ENCODE measurements at places on chromosomes 6 and 20.

DNA sequence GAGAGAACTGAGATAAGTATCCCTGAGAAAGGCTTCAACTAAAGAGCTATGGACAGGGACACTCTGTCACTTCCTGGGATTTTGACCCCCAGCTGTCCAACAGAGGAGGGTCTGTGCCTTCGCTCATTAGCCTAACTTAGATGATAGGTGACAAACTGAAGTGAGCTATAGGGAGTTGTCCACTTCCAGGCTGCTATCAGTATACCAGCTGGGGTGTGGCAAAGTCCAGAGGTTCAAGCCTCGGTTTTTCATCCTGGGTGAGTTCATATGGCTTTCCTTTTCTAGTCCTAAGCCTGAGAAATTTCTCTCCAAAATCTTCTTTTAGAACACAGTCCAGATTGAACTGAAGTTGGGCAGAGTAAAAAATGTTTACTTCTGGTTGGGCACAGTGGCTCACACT lies 5.9 kb upstream of the PAQR8 start:
- DNase-seq = no peak

DNA sequence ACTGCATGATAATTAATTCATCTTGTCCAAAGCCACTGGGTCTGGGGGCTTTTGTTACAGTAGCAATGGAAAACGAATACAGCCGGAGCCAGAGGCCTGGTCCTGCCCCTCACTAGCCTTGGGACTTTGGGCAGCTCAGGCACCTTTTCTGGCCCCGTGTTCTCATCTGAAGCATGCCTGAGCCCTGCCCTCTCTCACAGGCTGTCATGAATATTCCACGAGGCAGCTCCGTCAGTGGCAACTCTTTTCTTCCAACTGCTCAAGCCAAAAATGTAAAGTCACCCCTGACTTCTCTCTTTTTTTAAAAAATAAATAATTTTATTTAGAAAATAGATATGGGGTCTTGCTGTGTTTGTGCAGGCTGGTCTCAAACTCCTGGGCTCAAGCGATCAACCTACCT lies 5.3 kb downstream of the BNIP5 start:
- DNase-seq = no peak

DNA sequence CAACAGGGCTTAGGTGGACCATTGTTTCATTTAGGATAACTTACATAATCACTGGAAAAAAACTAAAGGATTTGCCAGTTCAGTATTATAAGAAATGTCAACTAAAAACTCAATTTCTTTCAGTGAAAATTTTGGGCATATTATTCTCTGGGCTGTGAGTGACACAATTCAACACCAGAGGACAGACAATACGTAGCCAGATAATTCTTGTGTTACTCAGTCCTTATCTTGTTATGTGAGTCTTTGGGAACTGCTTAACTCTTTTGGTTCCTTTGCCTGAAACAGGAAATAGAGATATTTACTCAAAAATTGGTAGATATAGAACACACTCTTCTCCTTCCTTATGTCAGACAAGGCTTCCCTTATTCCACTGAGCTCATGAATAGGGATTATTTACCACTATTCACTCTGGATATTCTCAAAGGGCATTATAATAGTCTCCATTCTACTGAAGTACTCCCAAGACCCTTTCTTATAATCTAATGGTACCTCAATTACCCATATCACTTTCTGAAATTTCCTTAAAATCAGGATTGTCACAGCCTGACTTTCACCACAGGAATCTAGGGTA lies 4.9 kb upstream of the BEND6 start:
- no peak for DNase-seq

DNA sequence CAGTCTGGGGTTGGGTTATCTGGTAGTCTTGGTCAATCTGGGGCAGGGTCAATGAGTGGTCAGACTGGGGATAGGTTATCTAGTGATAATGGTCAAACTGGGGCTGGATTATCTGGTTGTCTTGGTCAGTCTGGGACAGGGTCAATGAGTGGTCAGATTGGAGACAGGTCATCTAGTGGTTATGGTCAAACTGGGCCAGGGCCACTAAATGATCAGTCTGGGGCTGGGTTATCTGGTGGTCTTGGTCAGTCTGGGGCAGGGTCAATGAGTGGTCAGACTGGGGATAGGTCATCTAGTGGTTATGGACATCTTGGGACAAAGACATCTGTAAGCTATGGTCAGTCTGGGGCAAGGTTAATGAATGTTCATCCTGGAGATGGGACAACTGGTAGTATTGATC lies 28.5 kb upstream of the BPIFA2 start:
- no peak for DNase-seq

GRCh38 chr6:11606332-11606731 lies 68.8 kb downstream of the TMEM170B start:
- no peak for DNase-seq

- DNase-seq = no peak
These were observed 29.3 kb upstream of the KAT14 start for GRCh38 chr20:18108326-18108725.

- DNase-seq = no peak
These were observed 140.1 kb upstream of the BTBD3 start for GRCh38 chr20:11777387-11778205.

DNA sequence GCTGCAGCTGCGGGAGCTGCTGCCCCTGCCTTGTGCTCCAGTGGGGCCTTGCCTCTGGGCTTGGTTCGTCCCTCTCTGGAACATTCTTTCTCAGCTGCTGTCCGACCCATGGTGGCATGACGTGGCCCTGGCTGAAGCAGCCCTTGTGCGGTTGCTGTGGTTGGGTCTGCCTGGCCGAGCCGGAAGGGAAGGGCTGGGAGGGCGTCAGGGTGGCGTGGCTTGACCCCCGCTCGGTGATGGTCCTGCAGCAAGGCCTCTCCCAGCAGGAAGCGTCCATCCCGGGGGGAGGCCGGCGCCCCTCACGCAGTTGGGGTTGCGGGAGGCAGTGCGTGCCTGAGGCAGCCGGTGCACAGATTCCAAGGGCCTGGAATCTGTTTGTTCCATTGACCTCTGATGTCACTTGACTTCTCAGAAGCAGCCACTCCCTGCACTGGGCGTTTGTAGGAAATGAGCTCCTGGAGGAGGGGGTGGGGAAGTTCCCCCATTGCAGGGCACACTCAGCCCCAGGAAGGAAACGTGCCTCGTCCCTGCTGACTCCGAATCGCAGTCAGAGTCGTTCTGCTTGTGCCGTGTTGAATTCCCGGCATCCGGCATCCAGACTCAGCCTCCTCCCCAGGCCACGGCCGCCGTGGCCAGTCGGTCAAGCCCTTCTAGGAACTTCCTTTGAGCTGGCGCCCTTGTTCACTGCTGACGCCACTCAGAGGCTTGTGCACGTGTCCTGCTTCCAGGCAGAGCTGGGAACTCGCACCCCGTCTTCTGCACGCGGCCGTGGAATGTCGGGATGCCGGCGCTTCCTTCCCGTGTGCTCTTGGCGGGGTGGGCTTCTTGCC lies 9.7 kb upstream of the TNFRSF6B start:
- DNase-seq = no peak

GRCh38 chr6:169095153-169095552 lies 158.5 kb downstream of the THBS2 start:
- DNase-seq = no peak

- DNase-seq = no peak
These were observed 18.4 kb upstream of the BEND6 start for GRCh38 chr6:56936466-56936865.

GRCh38 chr20:48325656-48326433 lies 502.0 kb downstream of the PREX1 start:
- DNase-seq = no peak

DNA sequence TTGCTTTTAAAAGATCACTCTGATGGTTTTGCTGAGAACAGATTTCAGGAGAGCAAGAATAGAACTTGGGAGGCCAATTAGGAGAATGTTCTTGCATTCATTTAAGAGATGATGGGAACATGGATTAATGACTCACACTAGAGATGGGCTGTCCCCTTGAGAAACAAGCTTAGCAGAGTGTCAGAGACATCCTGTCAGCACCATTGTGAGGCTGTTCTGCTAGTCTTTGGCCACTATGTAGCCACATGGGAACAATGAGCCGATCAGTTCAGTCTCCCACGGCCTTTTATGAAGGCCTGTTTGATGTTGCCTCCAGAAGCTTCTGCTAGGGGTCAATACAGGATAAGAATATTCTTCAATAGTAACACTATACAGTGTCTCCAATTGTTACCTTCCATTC lies 113.0 kb upstream of the EYA4 start:
- DNase-seq = no peak

DNA sequence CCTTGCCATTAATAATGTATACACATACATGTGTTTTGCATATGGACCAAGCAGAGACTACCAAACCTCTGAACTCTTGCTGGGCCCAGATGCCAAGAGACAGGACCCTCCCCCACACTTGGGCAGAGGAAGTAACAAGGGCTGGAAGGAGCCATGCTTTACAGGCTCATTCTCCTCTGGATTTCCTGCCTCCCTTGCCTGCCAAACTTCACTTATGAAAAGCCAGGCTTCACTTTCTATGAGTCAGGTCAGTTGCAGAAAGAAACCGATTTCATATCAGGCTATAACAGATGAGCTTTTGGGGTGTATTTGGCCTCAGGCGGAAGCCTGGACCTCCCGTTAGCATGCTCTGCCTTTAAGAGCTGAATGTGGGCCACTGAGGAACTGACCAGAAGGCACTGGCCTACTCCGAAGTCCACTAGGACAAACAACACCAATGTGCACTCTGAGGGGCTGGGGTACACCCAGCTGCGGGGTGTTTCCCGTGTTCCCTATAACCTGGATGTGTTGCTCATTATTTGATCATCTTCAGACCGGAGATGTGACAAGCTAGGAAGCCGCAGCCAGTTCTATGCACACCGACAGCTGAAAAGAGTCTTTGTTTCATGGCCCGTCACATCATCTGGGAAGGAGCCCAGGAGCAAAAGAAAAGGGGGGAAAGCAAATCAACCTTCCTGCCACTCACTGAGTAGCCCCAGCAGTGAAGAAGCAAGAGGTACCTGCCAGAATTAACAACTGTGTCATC lies 28.5 kb downstream of the HAO1 start:
- DNase-seq = no peak

- no peak for DNase-seq
These were observed 131.4 kb downstream of the BTBD9 start for GRCh38 chr6:38508286-38508685.

- no peak for DNase-seq
These were observed 150.0 kb downstream of the RNASET2 start for GRCh38 chr6:166806217-166806838.

DNA sequence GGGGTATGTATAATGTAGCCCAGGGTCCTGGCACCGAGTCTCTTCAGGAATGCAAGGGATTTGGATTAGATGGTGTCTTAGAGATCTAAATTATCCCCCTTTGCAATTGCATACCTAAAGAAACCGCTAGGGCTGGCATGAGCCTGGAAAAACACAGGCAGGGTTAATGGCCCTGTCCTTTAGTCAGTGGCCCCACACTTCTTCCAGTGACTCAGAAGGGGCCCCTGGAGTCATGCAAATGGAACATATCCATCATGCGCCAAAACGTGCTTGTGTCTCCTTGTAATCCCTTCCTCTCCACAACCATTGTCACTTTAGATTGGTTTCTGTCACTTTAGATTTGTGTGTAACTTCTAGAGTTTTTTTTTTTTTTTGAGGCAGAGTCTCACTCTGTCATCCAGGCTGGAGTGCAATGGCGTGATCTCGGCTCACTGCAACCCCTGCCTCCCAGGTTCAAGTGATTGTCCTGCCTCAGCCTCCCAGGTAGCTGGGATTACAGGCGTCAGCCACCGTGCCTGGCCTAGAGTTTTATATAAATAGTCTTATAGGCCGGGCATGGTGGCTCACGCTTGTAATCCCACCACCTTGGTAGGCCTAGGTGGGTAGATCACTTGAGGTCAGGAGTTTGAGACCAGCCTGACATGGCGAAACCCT lies 8.7 kb upstream of the MYBL2 start:
- DNase-seq = peak; percentile 1

DNA sequence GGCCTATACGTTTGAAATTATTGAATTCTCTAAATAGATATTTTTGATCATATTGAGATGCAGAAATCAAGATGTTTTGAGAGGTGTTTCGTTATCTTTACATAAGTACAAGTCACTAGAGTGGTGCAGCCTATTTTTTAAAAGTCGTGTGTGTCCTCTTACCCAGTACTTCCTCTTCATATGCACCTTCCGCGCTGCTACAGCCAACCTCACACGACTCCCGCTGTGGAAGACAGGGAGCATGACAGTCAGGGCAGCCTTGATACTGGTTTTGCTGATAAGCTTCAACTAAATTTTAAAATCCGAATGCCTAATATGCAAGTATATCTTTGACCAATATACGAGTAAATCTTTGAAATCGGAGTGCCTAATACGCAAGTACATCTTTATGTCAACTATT lies 16.3 kb downstream of the ROS1 start:
- no peak for DNase-seq

GRCh38 chr20:26163890-26164289 lies 467.2 kb upstream of the ZNF337 start:
- DNase-seq = no peak

DNA sequence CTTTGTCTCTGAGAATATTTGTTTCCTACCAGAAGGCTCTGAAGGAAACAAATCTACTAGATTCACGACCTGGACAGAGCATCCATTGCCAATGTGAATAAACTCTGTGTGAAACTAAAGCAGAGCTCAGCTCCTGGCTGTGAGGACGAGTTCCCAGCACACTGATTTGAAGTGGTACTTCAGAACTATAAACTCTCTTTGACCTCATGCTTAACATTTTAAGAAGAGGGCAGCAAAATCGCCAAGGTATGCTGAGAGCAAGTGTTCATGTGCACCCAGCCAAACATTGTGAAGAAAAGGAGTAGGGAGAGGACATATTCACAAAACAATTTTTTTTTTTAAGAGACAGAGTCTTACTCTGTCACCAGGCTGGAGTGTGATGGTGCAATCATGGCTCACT lies 33.7 kb upstream of the ZNF133 start:
- no peak for DNase-seq

DNA sequence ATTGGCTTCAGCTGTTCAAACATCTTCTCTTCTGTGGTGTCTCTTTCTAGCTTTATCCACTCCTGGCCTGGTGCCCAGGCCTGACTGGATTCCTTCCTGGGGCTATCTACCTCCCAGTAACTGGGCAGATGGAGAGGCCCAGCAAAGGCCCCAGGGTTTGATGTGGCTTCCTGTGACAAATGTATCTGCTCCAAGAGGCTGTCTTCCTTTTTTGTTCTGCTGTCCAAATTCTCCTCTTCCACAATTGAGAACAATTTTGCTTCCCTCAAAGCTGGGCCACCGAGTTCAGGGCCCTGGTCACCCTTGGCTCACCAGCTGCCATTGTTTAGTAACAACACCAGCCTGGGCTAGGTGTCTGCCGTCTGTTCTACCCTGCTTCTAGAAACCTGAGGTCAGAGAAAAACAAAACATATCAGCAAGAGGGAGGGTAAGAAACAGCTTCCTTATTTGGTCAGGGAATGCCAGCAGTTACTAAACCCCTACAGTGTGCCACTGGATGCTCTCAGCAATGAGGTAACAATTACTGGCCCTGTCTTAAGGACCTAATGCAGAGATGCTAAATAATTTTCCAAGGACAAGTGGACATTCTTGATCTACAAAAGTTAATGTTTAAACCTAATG lies 3.9 kb downstream of the ZFP57 start:
- no peak for DNase-seq

- peak; percentile 40 for DNase-seq
These were observed 71.6 kb downstream of the KIF6 start for GRCh38 chr6:39653612-39654011.

GRCh38 chr6:32922083-32922482 lies 18.7 kb downstream of the HLA-DMB start:
- DNase-seq = no peak

- no peak for DNase-seq
These were observed 7.1 kb upstream of the TCP11 start for GRCh38 chr6:35148167-35148741.
